ENCODE measurements at places on chromosomes 13 and 19.

- DNase-seq = no peak
Observed at GRCh38 chr19:16441661-16442162, 30.1 kb downstream of the EPS15L1 start.

- peak; percentile 50 for DNase-seq
Observed at GRCh38 chr19:45767881-45768654, 984 bp downstream of the SIX5 start.

DNA sequence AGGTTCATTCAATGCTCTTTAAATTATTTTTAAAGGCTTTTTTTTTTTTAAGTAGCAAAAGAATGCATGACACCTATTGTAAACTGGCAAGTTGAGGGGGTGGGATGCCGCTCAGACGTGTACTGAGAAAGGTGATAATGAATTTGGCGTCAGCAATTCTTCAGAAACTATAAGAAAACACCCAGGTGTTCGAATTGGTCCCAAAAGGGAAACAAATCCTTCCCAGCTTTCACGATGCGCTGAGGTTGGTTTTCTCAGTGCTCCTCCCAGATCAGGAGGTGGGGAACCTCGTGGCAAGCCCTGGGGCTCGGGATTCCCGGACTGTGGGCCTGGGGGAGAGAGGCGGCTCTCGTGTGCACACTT lies 543 bp upstream of the FAM124A start:
- peak; percentile 17 for DNase-seq

DNA sequence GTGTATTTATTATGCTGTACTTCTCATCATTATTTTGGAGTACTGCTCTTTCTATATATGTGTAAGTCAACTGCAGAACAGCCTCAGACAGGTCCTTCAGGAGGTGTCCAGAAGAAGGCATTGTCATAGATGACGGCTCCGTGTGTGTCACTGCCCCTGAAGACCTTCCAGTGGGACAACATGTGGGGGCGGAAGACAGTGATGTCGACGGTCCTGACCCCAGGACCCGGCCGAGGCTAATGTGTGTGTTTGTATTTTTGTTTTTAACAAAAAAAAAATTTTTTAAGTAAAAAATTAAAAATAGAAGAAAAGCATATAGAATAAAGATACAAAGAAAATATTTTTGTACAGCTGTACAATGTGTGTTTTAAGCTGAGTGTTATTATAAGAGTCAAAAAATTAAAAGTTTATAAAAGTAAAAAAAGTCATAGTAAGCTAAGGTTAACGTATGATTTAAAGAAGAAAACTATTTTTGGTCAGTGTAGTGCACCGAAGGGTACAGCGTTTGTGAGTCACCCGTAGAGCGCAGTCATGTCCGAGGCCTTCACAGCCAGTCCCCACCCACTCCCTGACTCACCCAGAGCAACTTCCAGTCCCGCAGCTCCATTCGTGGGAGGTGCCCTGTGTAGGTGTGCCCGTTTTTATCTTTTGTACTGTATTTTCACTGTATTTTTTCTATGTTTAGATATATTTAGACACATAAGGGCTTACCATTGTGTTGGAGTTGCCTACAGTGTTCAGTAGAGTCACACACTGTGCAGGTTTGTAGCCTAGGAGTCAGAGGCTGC lies 42.2 kb upstream of the SPACA7 start:
- peak; percentile 92 for DNase-seq

GRCh38 chr13:106536244-106537034 lies 977 bp upstream of the EFNB2 start:
- peak; percentile 14 for DNase-seq

- DNase-seq = no peak
Observed at GRCh38 chr19:4985551-4985991, 16.7 kb downstream of the KDM4B start.
